GM12864 (cell line): ENCODE measurements at places on chromosomes 5 and 9.

DNA sequence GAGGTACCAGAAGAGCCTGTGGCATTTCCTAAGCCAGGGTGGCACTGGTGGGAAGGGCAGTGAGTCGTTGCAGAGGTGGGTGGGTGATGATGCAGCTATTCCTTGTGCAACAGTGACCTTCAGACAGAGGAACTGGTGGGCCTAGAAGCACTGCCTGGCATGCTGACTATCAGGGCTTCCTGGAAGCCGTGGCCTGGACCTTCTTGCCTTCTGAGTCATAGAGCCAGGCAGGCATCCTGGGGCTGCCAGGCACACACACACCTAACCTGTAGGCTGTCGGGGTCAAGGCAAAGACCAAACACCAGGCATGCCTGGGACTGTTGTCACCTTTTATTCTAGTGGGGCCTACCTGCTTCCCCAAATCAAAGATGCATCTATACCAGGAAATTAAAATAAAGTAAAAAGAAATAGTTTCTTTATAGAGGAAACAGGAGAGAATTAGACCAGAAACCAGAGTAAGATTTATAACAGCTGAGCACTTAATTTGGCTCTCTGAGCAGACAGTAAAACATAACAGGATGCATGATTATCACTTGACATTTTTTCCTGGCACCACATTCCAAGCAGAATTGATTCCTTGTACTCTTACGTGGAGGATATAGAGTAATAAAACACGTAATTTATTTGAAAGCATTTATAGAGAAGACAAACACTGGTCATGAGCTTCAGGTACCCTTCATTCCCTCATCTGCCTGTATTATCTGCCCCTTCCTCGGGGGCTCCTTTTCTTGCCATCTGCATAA is 25.1 kb downstream of the NANS start:
- no peak for DNase-seq

DNA sequence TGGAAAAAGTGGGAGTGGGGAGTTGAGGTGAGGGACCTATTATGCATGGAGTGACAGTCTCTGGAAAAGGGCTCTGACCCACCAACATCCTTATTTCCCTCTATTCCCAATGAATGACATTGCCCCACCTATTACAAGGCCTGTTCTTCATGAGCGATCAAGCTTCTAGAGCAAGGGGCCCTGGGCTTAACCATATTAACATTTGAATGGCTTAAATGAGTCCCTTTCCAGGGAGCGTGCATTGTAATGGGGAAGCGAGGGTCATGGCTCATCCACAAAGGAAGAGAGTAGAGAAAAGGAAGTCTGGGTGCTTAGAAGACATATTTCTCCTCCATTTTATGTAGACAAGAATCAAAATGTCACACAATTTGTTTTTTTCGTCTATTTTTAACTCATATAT is 255.5 kb downstream of the CAAP1 start:
- no peak for DNase-seq

DNA sequence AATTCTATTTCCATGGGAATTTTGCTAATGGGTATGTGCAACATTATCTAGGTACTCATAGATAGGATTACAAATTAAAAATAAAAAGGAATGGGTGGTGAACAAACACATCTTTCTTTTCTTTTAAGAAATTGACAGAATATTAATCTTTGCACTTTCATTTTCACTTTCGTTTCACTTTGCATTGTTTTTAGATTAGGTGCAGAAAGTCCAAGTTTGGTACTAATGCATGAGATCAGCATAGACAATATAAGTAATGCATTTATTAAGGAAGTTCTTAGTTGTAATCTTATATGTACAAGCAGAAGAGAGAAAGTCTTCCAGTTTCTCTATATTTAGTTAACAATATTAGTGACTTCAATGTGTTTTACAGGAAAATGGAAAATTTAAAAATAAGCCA is 196.5 kb downstream of the COMMD10 start:
- no peak for DNase-seq

- no peak for DNase-seq
Observed at GRCh38 chr5:36651761-36652685, 45.6 kb downstream of the SLC1A3 start.

GRCh38 chr9:20205821-20206220 is 416.5 kb downstream of the MLLT3 start:
- no peak for DNase-seq

DNA sequence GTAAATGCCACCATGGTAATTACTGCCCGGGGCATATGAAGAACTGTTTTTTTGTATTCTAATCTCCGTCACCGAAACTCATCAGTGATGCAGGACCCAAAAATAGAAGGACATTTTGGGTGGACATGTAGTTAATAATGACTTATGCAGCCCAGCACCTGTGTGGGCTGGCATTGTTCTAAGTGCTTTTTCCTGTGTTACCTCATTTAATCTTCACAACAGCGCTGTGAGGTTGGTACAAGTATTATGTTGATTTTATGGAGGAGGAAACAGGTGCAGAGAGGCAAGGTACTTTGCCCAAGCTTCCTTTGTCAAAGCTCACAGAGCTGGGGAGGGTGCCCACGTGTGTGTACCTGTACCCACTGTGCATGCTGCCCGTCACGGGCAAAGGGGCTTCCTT is 58.4 kb downstream of the DAPK1 start:
- DNase-seq = no peak

DNA sequence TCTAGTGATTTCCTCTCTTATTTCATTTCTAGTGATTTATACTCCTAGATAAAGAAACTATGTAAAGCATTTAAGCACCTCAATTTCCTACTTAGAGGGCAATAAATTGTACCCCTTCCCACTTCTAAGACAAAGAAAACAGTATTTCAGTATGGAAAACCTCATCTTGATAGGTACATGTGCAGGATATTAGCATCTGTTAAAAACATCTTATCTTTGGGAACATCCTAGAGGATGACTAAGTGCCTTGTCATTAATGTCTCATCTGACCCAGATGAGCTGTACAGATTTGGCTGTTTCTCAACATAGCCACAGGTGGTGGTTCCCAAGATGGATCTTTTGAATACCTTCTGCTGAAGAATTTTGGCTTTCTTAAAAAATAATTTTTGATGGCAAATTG is 5.7 kb downstream of the MEGF10 start:
- no peak for DNase-seq

- DNase-seq = no peak
Observed at GRCh38 chr5:179542170-179542569, 8.2 kb upstream of the RUFY1 start.

DNA sequence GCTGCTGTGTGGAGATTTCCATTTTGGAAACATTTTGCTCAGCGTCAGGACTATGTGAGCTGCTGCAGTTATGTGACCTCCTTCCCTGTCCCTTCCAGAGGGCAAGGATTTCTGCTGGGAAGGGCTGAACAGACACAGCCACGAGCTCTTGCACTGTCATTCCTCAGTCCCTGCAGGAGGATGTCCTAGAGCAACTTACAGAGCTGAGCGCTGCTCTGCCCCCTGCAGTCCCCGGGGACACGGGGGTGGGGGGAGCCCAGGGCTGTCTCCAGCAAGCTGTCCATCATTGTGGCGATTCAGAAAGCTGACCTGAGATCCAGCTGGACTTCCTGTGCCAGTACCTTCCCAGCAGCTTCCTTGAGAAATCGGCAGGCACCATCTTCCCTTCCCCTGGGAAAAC is 28.0 kb upstream of the MAP1B start:
- DNase-seq = no peak

- no peak for DNase-seq
Observed at GRCh38 chr5:124655921-124656511, 90.4 kb downstream of the ZNF608 start.

DNA sequence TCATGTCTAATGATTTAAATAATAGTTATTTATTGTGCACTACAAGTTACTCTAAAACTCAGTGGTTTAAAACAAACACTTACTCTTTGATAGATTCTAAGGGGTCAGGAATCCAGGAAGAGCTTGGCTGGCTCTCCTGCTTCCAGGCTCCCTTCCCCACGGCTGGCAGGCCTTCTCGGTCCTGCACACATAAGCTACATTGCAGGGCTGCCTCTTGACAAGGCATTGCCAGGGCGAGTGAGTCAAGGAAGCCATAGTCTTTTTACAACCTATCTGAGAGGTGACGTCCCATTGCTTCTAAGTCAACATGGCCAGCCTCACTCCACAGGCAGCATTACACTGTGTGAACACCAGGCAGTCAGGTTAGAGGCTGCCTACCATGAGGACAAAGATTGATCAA is 119.8 kb downstream of the AUH start:
- no peak for DNase-seq

DNA sequence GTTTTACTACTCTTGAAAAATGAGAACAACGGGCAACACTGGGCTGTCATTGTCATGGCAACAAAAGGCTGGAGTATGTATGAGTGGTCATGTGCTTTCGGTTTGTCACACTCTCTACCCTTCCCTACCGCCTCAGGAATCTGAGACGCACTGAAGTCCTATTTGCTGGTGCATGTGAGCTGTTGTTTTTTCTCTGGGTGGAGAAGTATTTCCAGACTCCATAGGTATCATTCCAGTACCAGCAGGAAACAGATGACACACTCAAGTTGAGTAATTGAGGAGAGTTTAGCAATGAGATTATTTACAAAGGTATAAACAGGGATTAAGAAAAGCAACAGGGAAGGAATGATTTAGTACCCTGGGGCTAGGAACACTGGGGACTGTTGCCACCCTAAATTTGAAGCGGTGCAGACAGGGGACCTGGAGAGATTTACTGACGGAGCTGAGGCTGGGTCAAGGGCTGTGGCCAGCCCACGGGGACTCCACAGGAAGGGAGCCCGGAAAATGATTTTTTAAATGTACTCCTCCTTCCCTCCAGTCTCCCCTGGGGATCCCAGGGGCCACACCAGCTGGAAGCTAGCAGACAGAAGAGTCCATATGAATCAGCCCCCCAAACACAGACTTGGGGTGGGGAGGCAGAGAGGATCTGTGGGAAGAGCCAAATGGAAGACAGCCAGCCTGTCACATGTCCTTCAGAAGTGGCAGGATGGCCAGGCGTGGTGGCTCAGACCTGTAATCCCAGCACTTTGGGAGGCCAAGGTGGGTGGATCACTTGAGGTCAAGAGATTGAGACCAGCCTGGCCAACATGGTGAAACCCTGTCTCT is 13.2 kb upstream of the ZBTB43 start:
- DNase-seq = no peak

GRCh38 chr9:111648066-111648465 is 13.3 kb upstream of the GNG10 start:
- DNase-seq = no peak

GRCh38 chr9:2720179-2720654 is 2.9 kb downstream of the KCNV2 start:
- no peak for DNase-seq

DNA sequence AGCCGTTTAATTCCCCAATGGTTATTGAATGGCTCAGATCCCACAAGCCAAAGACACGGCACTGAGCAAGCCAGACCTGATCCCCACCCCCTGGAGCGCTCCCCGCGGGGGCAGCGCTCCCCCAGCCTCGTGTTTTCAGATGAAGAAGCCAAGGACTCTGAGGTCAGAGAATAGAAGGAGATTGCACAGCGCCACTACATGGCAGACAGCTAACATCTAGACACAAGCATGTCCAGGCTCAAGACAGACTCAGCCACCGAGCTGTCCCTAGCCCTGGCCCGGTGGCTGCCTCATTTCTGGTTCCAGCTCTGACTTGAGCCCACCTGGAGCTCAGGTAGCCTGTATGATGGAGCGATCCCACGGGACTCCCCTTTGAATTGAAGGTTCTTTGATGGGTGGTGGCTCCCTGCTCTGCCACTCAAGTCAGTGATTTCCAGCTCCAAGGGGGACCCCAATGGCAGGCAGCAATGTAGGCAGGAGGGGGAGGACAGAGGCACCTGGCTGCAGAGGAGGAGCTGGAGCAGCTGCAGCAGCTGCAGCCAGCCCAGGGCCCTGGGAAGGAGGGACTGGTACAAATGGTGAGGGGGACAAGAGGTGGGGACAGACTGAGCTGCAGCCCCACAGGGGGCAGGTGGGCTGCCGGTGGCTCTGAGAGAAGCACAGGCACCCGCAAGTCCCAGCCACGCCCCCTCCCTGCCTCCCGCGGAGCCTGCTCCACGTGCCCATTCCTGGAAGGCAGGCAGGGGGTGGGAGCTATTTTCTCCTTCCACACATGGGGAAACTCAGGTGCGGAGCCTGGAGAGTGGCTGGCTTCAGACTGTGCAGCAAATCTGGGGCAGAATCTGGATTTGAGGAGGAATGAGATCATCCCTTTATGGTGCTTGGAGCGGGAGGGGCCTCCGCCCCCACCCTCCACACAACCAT is 40.2 kb downstream of the NTNG2 start:
- no peak for DNase-seq

- no peak for DNase-seq
Observed at GRCh38 chr9:76692458-76693129, 71.6 kb upstream of the PCA3 start.

GRCh38 chr9:119268985-119269384 is 100.2 kb downstream of the BRINP1 start:
- DNase-seq = no peak

DNA sequence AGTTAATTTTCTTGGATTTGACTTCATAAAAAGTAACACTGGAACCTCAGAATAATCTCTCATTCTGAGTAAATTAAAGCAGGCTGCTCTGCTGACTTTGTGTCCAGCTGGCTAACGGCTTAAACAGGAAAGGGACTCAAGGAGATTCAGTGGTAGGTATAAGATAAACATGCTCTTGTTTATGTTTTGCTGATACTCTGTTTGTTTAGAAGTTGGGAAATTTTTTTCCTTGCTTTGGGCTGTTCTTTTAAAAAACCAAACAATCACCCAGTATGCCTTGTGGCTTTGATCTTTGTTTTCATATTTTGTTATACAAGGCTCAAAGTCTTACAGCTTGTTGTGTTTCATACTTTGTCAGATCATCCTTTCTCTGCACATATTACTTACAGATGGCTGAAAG is 237.6 kb upstream of the RIOK2 start:
- DNase-seq = no peak

DNA sequence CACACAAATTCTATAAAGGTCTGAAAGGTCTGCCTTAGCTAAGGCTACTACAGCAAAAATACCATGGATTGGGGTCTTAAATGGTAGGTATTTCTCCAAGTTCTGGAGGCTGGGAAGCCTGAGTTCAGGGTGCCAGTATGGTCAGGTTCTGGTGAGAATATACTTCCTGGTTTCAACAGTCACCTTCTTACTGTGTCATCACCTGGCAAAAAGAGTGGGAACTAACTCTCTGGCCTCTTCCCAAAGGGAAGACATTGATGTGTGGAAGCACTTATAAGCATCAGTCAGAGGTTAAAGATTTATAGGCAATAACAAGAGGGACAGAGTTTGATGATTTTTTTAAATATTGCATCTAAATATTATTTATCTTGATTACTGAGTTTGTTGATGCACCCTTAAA is 53.0 kb downstream of the ZNF622 start:
- no peak for DNase-seq

DNA sequence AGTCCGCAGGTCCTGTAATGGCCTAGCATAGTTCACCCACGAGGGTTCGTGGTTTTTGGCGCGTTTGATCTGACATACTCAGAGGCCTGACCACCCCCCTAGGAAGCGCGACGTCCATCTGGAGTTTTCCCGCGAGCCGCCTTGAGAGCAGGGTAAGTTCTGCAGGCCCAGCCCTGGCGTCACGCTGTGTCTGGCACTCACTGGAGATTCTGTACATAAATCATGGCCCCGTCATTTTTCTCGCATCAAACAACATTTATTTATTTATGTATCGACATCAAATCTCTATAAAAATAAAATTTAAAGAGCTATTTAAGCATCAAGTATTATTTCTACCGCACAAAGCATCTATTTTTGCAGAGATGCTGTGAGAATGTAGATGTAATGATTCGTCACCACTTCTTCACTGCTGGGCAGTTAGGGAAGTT is 437 bp upstream of the TRIM41 start:
- DNase-seq = no peak
